Breast epithelium (tissue), 4 donors: ENCODE measurements at places on chromosomes 6 and 20. TPM values are rescaled to one million over a fixed set of nuclear protein-coding genes. Genes with fewer than 3 reads are reported as not detected.
A peak's percentile ranks its signal among the peaks of the same experiment; 100 is the strongest.

CCN5 gene
- 1,283 TPM for total RNA-seq

- peaks cover 4% of the 10 kb centered on the region for H3K4me1 ChIP-seq
- no peaks in the 10 kb centered on the region for H3K27me3 ChIP-seq
- H3K4me3 ChIP-seq: no peak overlapping the region
- no peak overlapping the region for H3K27ac ChIP-seq
Measured at GRCh38 chr6:43142101-43142500, 29.0 kb upstream of the SRF start.

GRCh38 chr6:168322966-168323365 is 3.4 kb upstream of the DACT2 start:
- no peak overlapping the region for H3K27ac ChIP-seq
- no peak overlapping the region for H3K4me3 ChIP-seq
- no peaks in the 10 kb centered on the region for H3K4me1 ChIP-seq

GRCh38 chr6:3835055-3835731 is 14.0 kb upstream of the FAM50B start:
- H3K36me3 ChIP-seq: no peaks in the 10 kb centered on the region
- peak overlapping the region; percentile 36 for H3K27ac ChIP-seq
- no peaks in the 10 kb centered on the region for H3K27me3 ChIP-seq
- H3K4me3 ChIP-seq: no peak overlapping the region

BMP5 gene
- total RNA-seq: 5.1 TPM

DNA sequence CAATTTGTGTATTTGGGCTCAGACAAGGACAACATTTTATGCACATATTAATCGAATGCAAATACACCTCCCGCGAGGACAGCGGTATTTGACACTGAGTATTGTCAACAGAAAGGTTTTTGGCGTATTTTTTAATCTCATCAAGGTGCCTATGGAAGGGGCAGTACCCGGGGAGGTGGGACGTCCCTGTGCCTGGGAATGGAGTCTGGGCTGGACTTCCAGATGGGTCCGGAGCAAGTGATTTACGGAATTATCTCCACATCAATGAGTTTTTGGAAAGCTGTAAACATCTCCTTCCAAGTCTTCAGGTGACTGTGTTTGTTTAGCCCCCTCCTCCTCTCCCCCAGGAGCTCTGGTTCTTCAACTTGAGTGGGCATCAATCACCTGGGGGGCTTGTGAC is 39.8 kb downstream of the PRR18 start:
- peaks cover 23% of the 10 kb centered on the region for H3K27me3 ChIP-seq
- no peaks in the 10 kb centered on the region for H3K4me1 ChIP-seq
- H3K27ac ChIP-seq: no peak overlapping the region
- DNase-seq: no peak
- no peaks in the 10 kb centered on the region for H3K36me3 ChIP-seq
- no peak overlapping the region for H3K4me3 ChIP-seq

KCNQ2 gene
- total RNA-seq: not detected

- no peak for DNase-seq
- no peak overlapping the region for H3K27ac ChIP-seq
- no peaks in the 10 kb centered on the region for H3K27me3 ChIP-seq
- peaks cover 13% of the 10 kb centered on the region for H3K36me3 ChIP-seq
- H3K4me1 ChIP-seq: no peaks in the 10 kb centered on the region
Measured at GRCh38 chr6:43524483-43524961, 7.6 kb downstream of the POLR1C start.

DNA sequence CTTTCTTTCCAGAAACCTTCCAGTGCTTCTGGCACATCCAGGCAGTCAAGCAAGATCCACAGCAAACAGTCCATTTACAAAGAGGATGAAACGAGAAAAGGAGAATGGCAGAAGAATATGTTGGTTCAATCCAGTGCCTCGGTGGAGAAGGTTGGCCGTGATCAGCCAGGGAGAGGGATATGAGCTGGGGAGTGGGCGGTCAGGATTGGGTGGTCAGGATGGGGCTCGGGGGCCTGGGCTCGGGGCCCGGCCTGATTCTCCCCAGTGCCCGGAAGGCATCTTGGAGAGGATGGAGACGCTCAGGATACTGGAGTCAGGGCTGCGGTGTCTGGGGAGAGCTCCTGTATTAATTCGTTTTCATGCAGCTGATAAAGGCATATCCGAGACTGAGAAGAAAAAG is 61.3 kb downstream of the EFCAB8 start:
- DNase-seq: no peak
- no peak overlapping the region for H3K27ac ChIP-seq
- no peaks in the 10 kb centered on the region for H3K4me1 ChIP-seq

GRCh38 chr6:71510057-71510713 is 221.6 kb downstream of the OGFRL1 start:
- H3K27ac ChIP-seq: no peak overlapping the region
- no peak for DNase-seq
- H3K36me3 ChIP-seq: no peaks in the 10 kb centered on the region
- H3K4me1 ChIP-seq: no peaks in the 10 kb centered on the region
